ENCODE measurements at places on chromosomes 6 and 20.

DNA sequence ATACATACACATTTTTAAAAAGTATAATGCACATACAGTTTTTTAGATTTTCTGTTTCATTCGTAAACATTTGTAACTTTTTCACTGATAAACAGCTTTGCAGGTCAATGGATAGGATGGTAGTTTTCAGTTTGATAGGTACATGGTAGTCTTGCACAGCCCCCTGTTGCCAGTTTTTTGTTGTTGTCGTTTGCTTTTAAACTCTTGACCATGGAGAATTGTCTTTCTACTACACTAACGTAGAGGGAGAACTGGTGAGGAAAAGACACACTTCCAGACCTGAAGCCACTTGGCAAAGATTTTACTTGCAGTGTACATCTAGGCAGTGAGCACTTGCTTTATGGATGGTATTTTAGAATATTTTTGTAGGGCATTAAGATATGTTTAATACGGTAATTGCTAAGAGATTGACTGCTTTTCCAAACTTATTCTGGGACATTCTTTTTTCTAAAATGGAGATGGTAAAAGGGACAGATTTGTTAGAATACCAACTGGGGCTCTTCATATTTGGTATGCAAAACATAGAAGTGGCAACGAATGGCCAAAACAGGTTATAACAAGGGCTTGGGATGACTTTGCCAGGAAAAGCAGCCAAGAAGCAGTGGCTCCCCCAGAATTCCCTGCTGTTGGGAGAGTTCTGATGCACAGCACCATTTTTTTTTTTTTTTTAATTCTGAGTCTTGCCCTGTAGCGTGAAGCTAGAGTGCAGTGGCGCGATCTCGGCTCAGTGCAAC, 1.5 kb downstream of the PYGB start:
- no peak for DNase-seq

DNA sequence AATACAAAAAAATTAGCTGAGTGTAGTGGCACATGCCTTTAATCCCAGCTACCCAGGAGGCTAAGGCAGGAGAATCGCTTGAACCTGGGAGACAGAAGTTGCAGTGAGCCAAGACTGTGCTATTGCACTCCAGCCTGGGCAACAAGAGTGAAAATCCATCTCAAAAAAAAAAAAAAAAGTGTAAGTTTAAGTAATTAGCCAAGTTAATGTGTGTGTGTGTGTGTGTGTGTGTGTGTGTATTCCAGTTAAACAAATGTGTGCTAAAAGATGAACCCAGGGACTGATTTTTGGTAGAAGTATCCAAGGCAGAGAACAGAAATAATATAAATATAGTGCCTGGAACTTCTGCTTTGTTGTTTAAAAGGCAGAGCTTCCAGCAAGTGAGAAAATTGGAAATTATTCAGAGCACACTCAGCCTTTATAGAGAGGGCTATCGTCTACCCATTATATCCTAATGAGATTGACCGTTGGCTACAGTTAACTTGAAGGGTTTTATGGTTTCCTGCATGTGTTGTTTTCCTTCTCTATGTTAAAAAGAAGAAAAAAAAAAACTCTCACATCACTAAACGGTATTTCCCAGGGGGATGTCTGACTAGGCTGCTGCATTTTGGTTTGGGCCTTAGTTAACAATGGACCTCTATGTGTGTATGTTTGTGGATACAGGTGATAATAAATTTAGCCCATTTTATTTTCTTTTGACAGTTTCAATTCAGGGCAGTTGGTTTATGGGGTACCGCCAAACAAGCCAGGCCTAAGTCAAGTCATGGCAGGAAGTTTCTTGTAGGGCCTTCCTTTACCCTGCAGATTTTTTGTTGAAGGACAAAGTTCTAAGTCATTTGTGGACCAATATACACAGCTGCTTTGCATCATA, 9.8 kb downstream of the SOX4 start:
- DNase-seq = no peak

DNA sequence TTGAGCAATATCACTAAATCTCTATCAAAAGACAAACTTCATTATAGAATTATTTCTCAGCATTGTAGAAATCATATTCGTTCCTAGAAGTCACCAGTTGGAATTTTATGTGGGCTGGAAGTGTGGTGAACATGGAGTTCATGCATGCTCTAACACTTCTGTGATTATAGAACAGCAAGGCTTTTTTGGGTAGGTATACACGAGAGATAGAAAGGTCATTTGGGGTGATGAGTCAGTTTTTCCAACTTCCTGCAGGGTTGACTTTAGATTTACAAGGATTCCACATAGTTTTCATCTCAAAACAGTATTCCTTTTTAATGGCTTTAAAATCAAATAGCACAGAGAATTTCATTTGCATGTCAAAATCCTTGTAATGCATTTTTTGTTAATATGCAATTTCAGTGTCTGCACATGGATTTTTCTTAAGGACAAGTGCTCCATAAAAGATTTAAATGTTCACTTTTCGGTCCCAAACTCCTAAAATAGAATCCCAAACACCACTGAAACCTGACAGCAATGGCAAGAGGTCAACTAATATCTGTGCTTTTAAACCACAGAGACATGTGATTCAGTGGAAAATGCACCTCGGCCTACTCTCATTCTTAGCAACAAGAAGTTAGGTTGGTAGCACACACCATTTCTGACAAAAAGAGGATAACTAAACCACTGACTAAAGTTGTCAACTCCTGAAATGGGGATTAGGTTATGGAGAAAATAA, 211.0 kb downstream of the MOXD1 start:
- DNase-seq = peak; percentile 7

GRCh38 chr6:20061952-20062351, 150.3 kb downstream of the MBOAT1 start:
- no peak for DNase-seq

- no peak for DNase-seq
Measured at GRCh38 chr20:17500271-17500670, 30.9 kb downstream of the BFSP1 start.

- no peak for DNase-seq
Measured at GRCh38 chr6:139007428-139007827, 19.4 kb upstream of the REPS1 start.

- no peak for DNase-seq
Measured at GRCh38 chr6:3761989-3762270, 10.4 kb upstream of the PXDC1 start.

- peak; percentile 70 for DNase-seq
Measured at GRCh38 chr6:156779206-156780094, 2.3 kb downstream of the ARID1B start.

DNA sequence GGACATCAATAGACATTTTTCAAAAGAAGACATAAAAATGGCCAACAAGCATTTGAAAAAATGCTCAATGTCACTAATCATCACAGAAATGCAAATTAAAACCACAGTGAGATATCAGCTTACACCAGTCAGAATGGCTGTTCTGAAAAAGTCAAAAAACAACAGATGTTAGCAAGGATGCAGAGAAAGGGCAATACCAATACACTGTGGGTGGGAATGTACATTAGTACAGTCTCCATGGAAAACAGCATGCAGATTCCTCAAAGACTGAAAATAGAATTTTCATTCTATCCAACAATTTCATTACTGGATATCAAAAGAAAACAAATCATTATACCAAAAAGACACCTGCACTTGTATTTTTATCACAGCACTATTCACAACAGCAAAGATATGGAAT, 85.3 kb downstream of the DCDC2 start:
- DNase-seq = no peak

- DNase-seq = no peak
Measured at GRCh38 chr20:59606566-59606965, 2.2 kb downstream of the PHACTR3 start.

DNA sequence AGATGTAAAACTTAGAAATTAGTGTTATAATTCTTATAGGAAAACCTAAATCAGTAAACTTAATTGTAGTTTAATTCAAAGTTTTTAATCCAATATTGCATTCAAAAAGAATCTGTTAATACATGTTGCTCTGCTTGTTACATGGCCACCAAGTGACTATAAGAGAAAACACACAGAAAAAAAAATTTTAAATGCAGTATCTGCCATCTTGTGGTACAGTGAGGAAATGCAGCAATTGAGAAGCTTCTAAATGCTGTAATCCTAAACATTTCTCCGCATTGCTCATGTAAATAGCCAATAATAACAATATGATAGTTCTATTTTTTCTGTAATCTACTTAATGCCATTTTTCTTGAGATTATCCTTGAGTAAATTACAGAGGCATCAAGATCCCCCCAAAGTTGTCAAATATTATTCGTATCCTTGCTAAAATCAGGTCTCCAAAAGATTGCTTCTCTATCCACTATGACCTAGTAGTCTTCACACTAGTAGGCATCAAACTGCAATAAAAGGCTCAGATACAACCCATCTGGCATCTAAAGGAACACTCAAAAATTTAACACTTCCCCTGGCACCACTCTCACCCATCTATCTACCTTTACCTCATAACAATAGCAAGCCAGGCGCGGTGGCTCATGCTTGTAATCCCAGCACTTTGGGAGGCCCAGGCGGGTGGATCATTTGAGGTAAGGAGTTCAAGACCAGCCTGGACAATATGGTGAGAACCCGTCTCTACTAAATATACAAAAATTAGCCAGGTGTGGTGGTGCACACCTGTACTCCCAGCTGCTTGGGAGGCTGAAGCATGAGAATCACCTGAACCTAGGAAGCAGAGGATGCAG, 34.6 kb downstream of the HDAC2 start:
- DNase-seq = no peak

GRCh38 chr6:115456848-115457247, 603.8 kb downstream of the FRK start:
- DNase-seq = no peak

DNA sequence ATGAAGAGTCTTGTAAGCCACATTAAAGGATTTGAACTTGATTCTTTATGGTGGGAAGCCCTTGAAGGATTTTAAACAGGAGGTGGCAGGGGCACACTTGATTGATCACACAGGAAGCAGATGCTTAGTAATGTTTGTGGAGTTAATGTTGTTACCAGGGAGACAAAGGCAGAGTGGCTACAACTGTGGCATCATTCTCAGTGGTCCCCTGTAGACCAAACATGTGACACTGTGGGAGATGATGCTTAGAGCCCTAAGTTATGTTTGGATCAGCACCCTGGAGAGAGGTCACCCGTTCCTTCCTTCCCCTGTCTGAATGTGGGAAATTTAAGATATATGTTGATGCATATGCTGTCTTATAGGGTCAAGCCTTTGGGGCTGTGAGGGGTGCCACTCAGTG, 53.2 kb downstream of the EIF2S2 start:
- DNase-seq = no peak

DNA sequence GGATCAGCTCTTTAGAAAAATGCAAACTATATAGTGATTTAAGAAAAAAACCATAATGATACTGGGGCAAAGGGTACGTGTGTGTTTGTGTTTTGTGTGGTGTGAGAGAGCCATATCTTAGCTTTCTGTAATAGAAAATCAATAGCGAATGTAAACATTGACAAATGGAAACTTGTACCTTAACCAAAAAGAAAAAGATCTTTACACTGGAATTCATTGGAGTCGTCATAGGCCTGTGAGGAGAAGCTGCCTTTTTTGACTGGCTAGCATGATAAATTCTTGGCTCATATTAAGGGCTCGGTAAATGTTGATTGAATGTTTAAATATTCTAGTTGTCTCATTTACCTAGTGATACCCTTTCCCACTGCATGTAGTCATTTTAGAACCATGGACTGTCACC, 161.8 kb upstream of the ASCC3 start:
- no peak for DNase-seq

DNA sequence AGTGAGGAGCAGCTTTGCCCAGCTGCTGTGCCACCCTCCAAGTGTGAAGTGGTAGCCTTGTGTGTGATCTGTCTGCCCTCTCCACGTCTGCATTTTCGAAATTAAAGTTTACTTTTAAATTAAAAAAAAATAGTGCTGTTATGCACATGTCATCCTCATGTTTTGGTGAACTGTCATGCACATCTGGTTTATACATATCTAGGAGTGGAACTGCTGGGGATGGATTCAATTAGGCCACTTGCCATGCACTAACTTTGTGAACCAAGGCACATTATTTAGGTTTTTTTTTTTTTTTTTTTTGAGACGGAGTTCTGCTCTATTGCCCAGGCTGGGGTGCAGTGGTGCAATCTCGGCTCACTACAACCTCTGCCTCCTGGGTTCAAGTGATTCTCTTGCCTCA, 3.6 kb downstream of the GTSF1L start:
- DNase-seq = no peak

DNA sequence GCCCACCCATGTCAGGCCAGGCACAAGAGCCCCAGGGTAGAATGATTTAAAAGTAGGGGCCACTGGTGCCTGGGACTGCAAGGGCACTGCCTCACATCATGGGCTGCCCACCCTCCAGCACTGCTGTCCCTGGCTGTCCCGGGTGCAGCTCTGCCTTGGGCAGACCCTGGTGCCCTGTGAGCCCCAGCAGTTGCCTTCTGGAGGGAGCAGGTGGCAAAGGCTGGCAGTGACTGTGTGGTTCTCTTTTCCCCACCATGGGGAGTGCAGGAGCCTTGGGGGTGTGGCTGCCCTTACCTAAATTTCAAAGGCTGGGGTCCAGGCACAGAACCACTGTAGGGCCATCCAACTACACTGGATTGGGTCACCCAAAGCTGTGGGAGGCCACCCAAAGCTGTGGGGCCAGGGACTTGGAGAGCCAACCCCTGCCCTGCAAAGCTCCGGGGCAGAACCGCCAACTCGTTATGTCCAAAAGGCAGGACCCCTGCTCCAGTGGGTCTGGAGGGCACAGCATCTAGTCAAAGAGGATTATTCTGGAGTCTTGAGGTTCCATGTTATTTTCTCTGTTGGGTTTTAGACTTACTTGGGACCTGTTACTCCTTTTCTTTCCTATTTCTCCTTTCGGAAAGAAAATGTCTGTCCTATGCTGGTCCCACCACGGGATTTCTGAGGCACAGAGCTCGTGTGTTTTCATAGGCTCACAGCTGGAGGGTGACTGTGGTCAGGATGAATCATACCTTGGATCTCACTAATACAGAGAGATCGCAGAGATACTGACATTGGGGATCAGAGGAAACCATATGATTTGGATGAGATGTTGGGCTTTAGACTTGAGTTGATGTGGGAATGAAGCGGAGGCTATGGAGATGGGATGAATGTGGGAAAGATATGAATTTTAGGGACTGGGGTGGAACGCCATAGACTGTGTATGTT, 65.3 kb downstream of the RAMACL start:
- DNase-seq = no peak

GRCh38 chr6:34887753-34888513, at the start of gene TAF11:
TSS of gene TAF11 (minus strand) at chr6:34888042. CDS start at chr6:34887957, 85 bp downstream.
- peak; percentile 94 for DNase-seq
